ENCODE measurements at places on chromosomes 6 and 20. TPM values are rescaled to one million over a fixed set of nuclear protein-coding genes. Genes with fewer than 3 reads are reported as not detected.
A peak's percentile ranks its signal among the peaks of the same experiment; 100 is the strongest.

RAB32 gene
- total RNA-seq, result 21.3 TPM

DNA sequence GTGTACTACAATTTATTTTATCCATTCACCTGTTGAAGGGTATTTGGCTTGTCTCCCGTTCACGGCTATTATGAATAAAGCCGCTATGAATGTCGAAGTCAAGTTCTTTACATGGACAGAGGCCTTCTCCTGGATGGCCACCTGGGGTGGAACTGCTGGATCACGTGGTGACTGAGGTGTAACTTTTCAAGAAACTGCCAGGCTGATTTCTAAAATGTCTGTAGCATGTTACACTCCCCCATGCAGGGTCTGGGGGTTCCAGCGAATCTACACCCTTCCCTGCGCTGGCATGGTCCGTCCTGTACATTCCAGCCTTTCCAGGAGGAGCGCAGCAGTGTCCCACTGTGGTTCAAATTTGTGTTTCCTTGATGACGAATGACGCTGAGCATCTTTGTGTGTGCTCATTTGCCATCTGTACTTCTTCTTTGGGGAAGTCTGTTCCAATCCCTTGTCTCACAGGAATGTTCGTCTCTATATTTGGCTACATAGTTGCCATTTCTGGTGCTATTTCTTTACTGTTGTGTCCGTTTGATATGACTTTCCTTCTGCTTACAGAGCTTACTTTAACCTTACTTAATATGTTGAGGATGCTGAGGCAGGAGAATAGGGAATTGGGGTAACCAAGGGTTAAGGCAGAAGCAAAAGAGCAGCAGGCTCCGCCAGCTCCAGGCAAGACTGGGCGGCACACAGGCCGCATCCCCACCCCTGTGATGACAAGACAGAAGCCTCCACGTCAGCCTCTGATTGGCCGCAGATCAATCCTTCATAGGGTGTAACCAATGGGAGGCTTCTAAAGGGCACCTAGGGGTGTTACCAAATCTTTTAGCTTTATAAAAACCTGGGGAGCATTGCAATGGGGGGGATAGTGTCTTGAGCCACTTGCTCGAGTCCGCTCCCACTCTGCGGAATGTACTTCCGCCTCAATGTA lies 106.6 kb downstream of the TAF4 start:
- no peak overlapping the region for H3K27ac ChIP-seq
- H3K4me3 ChIP-seq, result no peak overlapping the region
- no peaks in the 10 kb centered on the region for H3K36me3 ChIP-seq
- H3K4me1 ChIP-seq, result no peaks in the 10 kb centered on the region

CDH4 gene
- 1.6 TPM for total RNA-seq

GRCh38 chr6:1991332-1991878 lies 254.0 kb downstream of the GMDS start:
- no peak for DNase-seq
- H3K4me1 ChIP-seq, result peaks cover 36% of the 10 kb centered on the region
- H3K27me3 ChIP-seq, result no peaks in the 10 kb centered on the region
- no peak overlapping the region for H3K27ac ChIP-seq
- H3K4me3 ChIP-seq, result no peak overlapping the region
- H3K36me3 ChIP-seq, result peaks cover under 1% of the 10 kb centered on the region

EPHA7 gene
- 12.4 TPM for total RNA-seq

RNF182 gene
- 4.2 TPM for total RNA-seq

RAD21L1 gene
- total RNA-seq, result not detected

TGM6 gene
- not detected for total RNA-seq

DNA sequence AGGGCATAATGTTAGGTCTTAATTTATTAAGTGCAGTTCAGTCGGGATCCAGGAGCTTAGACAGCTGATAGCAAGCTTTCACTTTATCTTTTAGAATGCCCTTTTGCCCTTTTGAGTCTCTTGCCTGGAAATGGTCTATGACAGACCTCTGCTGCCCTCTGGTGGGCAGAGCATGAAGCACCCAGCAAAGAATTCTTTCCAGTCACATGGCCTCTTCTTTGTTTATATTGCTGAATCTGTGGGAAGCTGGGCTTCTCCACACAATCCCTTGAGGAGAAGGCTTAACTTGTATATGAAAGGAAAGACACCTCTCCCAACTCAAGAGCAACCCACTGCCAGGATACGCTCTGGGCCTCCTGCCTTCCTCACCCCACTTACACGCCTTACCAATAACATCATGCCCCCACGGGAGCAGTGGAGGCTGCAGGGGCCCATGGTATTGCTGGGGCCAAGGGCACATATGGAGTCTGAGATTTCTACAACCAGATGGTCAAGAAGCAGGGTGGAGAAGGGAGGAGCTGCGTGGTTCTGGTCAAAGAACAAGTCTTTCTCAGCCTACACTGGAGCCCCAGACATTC lies 20.4 kb downstream of the WFDC3 start:
- peaks cover 2% of the 10 kb centered on the region for H3K27me3 ChIP-seq
- peak; percentile 80 for DNase-seq
- peaks cover 7% of the 10 kb centered on the region for H3K4me1 ChIP-seq
- no peak overlapping the region for H3K4me3 ChIP-seq

DNA sequence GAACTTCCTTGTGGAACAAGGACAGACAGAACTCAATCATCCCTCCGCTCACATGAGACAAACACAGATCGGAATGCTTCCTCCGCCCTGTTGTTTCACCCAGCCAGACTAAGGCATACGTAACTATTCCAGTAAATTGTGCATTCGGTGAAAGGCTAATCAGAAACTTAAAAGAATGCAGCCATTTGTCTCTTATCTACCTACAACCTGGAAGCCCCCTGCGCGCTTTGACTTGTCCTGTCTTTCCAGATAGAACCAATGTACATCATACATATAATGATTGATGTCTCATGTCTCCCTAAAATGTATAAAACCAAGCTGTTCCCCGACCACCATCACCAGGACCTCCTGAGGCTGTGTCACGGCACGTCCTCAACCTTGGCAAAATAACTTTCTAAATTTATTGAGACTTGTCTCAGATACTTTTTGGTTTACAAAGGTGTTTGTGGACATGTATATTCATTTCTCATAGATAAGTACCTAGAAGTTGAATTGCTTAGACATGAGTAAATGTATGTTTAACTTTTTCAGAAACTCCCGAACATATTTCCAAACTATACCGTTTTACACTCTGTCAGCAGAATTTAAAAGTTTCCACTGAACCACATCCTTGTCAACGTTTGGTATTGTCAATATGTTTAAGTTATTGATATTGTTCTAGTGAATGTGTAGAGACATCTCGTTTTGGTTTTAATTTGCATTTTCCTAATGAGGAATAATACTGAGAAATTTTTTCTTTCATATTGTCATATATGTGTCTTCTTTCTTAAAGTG lies 197.6 kb upstream of the THBS2 start:
- DNase-seq, result no peak
- H3K27me3 ChIP-seq, result no peaks in the 10 kb centered on the region
- peaks cover 11% of the 10 kb centered on the region for H3K4me1 ChIP-seq
- no peaks in the 10 kb centered on the region for H3K36me3 ChIP-seq

DNA sequence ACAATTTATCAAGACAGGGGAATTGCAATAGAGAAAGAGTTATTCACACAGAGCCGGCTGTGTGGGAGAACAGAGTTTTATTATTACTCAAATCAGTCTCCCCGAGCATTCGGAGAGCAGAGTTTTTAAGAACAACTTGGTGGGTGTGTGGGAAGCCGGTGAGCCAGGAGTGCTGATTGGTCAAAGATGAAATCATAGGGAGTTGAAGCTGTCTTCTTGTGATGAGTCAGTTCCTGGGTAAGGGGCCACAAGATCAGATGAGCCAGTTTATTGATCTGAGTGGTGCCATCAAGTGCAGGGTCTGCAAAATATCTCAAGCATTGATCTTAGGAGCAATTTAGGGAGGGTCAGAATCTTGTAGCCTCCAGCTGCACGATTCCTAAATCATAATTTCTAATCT lies 50.0 kb upstream of the ECI2 start:
- DNase-seq, result no peak
- no peaks in the 10 kb centered on the region for H3K36me3 ChIP-seq
- no peaks in the 10 kb centered on the region for H3K4me1 ChIP-seq
- H3K4me3 ChIP-seq, result no peak overlapping the region
- H3K27ac ChIP-seq, result no peak overlapping the region

ZNF165 gene
- 4.0 TPM for total RNA-seq
